ENCODE measurements at places on chromosomes 7 and 10.

DNA sequence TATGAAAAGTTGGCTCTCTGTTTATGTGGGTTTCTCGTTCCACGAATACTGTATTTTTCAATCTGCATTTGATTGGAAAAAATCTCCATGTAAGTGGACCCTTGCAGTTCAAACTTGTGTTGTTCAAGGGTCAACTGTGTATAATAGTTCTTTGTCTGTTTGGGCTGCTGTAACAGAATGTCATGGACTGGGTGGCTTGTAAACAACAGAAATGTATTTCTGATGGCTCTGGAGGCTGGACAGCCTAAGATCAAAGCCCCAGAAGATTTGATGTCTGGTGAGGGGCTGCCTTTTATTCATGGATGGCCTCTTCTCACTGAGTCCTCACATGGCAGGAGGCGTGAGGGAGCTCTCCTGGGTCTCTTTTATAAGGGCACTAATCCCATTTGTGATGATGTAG, 36.2 kb downstream of the INPP5F start:
- no peak for DNase-seq

DNA sequence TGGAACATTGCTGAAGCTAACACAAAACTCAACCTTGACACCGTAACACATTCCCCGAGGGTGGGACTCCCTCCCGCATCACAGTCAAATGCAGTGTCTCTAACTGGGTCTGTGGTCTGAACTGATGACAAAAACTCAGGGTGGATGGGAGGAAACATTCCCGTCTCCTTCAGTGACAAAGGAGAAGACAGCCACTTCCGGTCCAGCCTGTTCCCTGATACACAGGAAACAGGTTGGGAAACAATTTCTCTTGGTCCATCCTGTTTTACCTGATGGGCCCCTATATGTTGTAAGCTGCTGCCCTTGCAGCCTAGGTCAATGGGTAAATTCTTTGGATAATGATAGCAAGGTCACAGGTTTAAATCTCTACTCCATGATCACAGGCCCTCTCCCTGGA, 20.4 kb downstream of the SLC13A4 start:
- DNase-seq = no peak

DNA sequence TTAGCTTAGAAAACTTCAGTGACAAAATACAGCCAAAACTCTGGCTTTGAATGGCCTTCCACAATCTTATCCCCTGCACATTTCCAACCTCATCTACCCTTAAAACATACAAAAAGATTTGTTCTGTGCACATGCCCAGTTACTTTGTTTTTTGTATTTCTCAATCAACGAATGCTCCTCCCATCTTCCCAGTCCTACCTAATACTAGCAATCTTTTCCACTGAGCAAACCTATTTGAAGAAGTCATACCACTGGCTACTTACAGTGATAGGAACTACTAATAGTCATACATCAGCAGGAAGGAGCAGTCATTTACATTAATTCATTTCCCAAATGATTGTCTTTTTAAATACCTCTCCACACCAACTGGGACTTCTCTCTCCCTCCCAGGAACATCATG, 2.5 kb downstream of the USP54 start:
- DNase-seq = no peak

- DNase-seq = no peak
These were observed 90.3 kb downstream of the WDR11 start for GRCh38 chr10:120941501-120941900.

GRCh38 chr10:10755490-10755889, 262.2 kb upstream of the CELF2 start:
- no peak for DNase-seq

- DNase-seq = no peak
These were observed 23.5 kb downstream of the ADK start for GRCh38 chr10:74174521-74174920.

DNA sequence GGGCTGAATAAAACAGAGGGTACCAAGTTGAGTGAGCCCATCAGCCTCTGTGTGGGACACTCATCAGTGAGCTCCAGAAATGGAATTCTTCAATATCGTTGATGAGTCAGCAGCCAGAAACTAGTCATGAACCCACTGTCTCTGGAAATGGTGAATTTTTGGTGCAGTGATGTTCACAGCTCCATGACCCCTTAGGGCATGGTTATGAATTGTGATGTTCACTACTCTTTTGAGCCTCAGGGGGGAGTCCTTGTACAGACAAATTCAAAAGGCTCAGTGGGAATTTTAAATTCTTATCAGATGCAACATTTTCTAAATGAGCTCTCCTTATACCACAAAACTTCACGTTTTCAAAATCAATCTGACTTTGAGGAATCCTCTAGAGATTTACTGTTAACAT, 335.7 kb downstream of the PHTF2 start:
- DNase-seq = no peak

- DNase-seq = no peak
These were observed 110.4 kb upstream of the BMPER start for GRCh38 chr7:33794959-33795358.

DNA sequence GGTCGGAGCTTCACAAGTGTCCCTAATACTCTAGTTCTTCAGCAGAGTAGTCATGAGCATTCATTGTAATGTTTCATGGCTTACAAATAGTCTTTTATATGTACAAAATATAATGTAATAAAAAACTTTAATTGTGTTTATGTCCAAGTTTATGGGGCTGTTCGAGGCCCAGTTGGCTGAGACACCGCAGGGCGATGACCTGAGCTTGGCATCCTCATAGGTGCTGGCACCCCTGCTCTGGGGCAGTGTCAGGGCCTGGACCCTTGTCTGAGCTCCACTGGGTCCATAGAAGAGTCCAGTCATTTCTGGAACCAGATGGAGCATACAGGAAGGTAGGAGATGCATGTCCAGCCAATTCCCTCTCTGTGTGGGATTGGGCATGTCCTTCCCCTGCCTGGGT, 12.9 kb upstream of the ZMIZ1 start:
- no peak for DNase-seq

DNA sequence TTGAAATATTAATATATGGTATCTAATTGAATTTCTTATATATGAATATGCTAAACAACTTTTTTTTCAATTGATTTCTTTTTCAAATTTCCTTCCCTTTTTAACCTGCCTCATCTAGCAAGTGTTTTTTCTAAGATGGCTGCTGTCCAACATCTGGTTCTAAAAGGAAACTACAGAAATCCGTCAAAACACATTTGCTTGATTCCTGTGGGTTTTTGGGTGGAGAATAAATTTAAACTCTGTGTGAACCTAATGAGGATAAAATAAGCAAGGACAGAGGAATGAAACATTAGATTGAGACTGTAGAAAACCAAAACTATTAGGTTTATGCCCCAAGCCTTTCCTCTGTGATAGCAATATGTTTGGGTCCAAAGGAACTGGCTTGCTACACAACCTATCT, 75.5 kb upstream of the STARD3NL start:
- DNase-seq = no peak

- no peak for DNase-seq
These were observed 568.8 kb upstream of the FOXK1 start for GRCh38 chr7:4113271-4113670.

- DNase-seq = no peak
These were observed 295.2 kb upstream of the CELF2 start for GRCh38 chr10:10722422-10722821.

GRCh38 chr7:95097291-95097690, 189.9 kb downstream of the PPP1R9A start:
- DNase-seq = no peak

DNA sequence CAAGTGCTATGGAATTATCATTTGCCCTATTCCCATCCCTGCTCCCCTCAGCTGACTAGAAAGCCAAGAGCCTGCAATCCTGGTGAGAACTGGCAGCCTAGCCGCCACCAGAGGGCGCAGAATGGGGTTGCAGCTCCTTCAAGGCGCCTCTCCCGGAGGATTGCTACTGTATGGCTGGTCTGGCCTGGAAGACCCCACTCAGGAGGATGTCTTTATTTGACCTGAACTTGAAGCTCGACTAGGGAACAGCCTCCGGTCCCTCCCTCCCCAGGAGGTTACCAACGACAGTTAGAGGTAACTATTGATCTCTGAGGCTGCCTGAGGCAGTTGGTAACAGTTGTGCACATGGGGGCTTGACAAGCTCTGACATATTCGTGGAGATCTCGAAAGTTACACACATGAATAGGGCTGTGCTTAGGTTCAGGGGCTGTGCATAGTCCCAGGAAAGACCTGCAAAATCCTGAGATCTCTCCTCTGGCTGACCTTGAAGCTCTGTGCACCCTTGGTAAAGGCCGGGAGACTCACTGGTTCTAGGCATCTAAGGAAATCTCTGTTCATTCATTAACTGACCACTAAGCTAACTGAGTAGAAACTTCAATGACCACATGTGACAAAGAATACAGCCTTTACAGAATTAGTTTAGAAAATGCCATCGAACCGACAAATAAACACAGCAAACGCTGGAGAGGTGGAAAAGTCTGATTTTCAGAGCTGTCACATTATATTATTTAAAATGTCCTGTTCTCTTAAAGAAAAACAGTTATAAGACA, 65.7 kb downstream of the TSPAN12 start:
- DNase-seq = peak; percentile 47

All from activated T-cell treated with anti-CD3 and anti-CD28 coated beads for 24 hours (primary cell).